KG1 (cell line): ENCODE measurements at places on chromosomes 7 and 10.

GRCh38 chr7:102140952-102141370 lies 145.7 kb upstream of the SH2B2 start:
- DNase-seq: no peak

DNA sequence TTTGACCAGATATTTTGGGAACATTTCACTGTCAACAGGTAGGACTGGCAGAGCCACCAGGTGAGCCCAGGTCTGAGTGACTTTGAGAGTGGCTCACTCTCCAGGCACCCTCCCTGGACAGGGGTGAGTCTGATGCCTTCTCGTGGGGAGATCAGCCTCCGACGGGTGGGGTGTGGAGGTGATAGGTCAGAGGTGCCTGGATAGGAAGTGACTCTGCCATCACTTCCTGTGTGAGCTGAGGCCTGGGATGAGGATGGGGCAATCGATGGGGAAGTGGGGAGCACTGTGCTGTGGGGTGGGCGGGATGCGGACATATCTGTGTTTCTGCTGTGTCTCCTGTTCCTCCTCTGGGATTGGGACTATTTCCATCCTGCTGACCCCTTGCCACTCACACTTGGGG lies 34.6 kb downstream of the IFT22 start:
- DNase-seq: no peak

DNA sequence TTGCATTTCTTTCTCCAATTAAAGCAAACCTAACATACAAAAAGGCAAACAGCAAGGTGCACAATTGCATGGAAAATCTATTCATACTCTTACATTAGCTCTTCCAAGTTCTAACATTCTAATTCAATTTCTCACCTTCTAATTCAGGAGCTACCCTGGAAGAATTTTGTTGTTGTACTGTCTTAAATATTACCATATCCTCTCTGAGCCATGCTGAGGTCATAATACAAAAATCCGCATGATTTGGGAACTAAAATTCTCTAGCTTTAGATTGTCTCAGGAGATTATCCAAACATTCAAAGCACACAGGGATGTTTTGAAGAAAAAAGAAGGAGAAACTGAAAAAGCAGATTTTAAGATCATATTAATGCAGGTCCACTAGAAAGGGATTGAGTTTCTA lies 229.9 kb downstream of the KIAA1217 start:
- no peak for DNase-seq

GRCh38 chr7:66967029-66967428 lies 28.4 kb downstream of the SBDS start:
- DNase-seq: no peak

DNA sequence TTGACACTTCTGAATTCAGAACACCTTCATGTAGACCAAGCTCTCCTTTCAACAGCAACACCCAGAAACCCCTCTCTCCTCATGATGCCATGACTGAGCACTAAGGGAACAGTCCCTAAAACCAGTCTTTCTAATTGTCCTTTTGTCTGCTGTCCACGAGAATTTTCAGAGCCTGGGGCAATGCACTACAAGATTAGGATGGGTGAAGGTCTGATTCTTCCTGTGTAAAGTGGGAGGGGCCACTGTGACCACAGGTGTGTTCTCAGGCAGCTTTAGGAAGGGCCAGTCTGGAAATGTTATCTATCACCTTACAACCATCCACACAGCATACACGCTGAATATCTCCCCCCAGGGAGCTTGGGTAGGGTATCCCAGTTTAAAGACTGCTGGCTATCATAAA lies 7.9 kb downstream of the PAXIP1 start:
- no peak for DNase-seq

GRCh38 chr7:83248000-83248399 lies 85.3 kb upstream of the PCLO start:
- DNase-seq: no peak

GRCh38 chr10:96964131-96964530 lies 132.0 kb downstream of the LCOR start:
- DNase-seq: no peak

DNA sequence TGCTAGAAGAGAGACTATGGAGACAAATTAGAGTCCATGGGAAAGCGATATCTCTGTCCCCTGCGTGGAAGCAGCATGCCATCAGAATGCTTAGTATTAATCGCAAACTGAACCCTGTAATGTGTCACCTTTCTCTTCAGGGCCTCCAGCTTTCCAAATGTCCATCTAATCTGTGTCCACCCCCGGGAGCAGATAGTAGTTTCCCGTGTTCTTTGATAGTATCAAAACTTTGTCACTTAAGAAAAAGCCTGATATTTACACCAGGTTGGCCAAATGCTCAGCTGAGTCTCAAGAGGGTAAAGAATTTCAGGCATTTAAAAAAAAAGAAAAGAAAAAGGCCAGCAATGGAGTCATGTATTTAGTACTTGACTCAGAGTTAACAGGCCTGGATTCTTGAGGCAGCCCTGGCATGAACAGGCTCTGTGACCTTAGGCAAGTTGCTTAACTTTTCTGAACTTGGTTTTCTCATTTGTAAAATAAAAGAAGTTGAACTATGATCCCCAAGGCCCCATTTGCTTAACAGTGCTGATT lies 10.4 kb upstream of the GSAP start:
- no peak for DNase-seq

GRCh38 chr10:113019096-113019495 lies 69.0 kb downstream of the TCF7L2 start:
- no peak for DNase-seq

GRCh38 chr10:118977835-118978234 lies 51.7 kb upstream of the NANOS1 start:
- DNase-seq: no peak

DNA sequence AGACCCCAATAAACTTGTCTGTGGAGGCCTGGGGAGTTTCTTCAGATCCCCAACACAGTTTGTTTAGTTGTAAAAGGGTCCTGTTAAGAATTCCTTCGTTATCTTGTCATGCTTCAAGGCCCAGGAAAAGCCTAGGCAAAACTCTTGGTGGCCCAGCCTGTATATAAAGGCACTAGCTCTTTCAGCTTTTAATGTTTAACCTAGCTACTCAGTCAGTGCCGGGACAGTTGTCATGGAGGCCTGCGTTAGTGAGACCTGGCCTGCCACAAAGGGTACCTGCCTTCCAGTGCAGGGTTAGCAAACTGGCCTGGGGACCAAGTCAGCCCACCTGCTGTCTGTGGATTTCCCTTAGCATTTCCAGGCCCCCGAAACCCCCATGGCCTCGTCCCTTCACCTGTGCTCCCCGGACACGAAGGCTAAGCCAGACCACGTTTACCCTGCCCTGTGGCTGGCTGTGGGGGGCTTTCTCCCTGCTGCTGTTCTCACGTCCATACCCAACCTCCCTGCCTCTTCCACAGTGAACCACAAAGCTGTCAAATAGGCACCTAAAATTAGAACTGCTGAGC lies 96.9 kb upstream of the PPP2R2D start:
- DNase-seq: no peak

DNA sequence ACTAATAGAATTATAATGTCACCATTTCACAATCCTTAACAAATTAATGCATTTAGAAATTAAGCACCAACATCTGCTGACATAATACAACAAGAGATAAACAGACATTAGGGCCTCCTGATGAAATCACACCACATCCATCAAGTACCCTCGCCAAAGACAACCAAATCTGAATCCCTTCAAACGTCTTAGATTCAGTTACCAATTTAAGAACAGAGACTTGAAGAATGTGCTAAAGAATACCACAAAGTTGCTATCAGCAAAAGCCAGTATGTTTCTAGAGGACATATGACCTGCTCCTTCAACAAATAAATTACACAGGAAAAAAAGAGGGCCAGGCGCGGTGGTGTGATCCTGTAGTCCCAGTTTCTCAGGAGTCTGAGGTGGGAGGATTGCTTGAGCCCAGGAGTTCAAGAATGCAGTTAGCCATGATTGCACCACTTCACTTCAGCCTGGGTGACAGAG lies 144.5 kb downstream of the REEP3 start:
- DNase-seq: no peak

DNA sequence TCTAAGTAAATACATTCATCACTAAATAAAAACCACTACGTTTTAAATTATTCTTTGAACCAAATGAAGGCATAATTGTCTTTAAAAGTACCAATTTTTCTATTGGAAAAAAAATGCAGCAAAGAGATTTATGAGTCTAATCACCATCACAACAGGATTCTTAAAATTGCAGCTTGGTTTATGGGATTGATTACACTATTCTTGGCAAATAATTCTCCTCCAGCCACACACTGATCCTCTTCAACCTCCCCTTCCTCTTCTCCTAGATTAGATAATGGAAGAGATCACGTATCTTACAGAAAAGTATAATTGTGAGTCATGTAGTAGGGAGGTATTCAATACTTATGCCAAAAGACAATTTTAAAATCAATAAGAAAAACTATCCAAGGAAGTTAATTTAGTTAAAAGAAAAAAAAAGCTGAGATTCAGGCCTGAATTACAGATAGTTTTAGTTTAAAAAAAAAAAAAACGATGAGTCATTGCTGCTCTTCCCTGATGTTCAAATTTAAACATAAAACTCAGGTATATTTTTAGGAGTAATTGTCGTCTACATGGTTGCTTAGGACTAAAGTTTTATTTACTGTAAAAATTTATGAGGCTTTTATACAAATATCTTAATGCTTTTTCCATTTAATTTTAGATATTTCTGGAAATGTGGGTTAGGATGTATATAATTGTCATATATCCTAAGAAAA lies 133.7 kb upstream of the CDK1 start:
- no peak for DNase-seq

DNA sequence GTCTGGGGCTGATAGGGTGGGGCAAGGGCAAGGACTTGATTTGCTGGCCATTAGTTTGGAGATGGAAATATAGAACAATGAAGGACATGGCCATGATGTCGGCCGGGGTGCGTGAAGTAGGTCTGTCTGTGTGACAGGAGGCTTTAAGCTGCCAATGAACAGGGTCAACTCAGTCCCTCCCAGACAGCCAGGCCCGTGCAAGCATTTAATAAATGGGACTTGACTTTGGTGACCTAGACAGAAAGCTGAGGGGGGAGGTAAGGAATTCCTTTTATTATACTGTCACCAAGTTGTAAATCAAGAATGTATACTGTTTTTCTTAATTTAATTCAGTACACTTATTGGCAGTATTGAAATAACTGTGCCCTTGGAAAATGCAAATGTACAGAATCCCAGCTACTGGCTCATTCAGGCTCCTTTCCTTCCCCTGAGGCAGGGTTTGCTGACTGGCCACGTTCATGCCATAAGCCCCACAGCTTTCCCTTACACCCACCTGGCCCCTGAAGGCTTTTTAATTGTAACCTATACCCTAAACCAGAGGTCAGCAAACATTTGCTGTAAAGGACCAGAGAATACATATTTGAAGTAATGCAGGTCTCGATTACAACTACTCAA lies 87.2 kb downstream of the WIPF3 start:
- no peak for DNase-seq

DNA sequence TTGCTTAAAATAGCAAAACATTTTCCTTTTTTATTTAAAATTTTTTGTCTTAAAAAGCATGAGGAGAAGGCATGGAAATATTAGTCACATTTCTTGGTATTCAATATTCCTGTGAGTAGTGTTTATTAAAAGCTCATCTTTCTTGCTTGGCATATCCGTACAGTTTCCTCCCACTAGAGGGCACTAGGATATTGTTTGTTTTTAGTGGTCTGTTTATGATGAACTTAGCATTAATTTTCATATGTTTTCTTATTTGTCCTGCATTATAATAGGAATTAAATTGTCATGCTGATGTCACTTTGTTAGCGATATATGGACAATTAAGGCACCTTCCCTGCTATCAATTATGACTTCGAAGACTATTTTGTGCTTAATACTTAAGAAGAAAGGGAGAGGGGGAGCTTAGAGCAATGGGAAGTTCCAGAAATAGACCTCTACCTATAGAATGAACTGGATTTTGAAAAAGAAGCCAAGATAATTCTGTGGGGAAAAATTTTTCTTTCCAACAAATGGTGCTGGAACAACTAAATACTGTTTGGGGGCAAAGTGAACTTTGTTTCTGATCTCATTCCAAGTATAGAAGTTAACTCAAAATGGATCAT lies 91.0 kb upstream of the STRIP2 start:
- DNase-seq: no peak

DNA sequence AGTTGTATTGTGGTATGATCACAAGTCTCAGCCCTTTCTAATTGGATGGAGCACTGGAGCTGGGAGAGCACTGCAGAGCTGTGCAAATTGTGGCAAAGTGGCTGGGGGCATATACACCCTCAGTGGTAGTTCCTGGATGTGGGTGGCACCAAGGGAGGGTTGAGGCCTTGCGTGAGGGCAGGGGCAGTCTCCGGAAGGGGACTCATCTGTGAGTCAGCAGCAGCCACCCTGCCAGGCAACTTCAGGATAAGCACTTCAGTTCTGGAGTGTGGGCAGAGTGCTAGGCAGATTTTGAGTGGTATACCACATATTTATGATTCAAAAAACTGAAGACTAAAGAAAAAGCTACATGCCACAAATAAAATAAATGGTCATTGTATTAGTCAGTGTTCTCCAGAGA lies 210.5 kb downstream of the ETV1 start:
- no peak for DNase-seq

DNA sequence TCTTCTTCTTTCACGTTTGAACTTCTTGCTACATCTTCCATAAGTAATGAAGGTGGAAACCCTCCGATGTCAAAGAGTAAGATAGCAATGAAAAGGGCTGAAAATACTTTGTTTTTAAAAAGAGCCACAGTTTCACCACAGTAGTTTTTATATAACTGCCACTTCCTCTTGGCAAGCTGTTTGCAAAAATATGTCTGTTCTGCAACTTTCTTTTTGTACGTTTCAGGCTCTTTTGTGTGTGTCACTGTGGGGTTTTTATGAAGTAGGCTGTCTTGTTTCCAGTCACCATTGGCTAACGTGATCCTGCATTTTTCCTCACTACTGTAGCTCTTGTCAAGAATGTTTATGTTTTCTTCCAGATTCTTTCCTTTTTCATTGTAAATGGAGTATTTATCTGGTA lies 55.6 kb downstream of the SLC16A9 start:
- peak; percentile 68 for DNase-seq

DNA sequence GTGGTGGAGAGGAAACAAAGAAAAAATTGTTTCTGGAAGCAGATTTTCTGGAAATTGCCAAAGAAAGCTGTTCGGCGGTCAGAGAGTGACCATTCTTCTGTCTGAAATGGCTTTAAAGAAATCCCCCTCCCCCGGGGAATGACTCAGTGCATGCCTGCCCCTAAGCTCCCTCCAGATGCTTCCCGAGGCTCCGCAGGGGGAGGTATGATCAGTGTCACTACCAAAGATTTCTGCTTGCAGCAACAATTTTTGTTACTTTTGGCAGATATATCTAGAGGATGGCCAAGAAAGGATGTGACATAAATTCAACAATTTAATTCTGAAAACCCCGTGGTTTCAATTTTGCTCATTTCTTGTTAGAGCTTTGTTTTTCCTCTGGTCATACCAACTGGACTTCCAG lies 163.9 kb downstream of the JCAD start:
- DNase-seq: no peak

DNA sequence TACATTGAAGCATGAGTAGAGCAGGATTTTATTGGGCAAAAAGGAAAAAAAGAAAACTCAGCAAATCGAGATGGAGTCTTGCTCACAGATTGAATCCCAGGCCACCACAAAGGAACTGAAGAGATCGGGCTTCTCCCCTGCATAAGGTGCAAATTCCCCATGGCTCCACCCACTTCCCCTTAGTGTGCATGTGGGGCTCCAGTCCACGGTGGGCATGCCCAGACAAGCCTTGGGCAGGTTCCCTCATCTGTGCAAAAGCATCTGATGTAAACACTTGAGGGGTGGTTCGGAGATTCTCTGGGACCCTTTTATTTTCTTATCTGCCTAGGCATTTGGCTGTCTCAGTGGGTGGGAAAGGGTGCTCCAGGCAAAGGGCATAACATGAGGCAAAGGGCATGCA lies 150.7 kb downstream of the CFTR start:
- DNase-seq: no peak
